ENCODE measurements at places on chromosomes 16 and 17. TPM values are rescaled to one million over a fixed set of nuclear protein-coding genes. Genes with fewer than 3 reads are reported as not detected.

Gene LLGL2
- total RNA-seq: 2.5 TPM

Gene OR1G1
- total RNA-seq: not detected

Gene ZNF688
- 14.8 TPM for total RNA-seq

Gene NAGS
- 0.36 TPM for total RNA-seq

Gene C16orf95
- total RNA-seq: 9.7 TPM

Gene RNF112
- not detected for total RNA-seq

Gene MYH3
- total RNA-seq: 0.69 TPM

Gene PITPNM3
- total RNA-seq: 0.69 TPM

Gene KATNIP
- total RNA-seq: 21.3 TPM

Gene SLC38A8
- 4.2 TPM for total RNA-seq

Gene MEIOC
- total RNA-seq: 0.34 TPM

Gene GPR179
- total RNA-seq: not detected

Gene EIF3C
- total RNA-seq: 61.6 TPM

Measured in melanocyte of skin (primary cell).